ENCODE measurements at places on chromosomes 4 and X.

- no peak for DNase-seq
Measured at GRCh38 chr4:53981567-53981966, 82.8 kb downstream of the CHIC2 start.

DNA sequence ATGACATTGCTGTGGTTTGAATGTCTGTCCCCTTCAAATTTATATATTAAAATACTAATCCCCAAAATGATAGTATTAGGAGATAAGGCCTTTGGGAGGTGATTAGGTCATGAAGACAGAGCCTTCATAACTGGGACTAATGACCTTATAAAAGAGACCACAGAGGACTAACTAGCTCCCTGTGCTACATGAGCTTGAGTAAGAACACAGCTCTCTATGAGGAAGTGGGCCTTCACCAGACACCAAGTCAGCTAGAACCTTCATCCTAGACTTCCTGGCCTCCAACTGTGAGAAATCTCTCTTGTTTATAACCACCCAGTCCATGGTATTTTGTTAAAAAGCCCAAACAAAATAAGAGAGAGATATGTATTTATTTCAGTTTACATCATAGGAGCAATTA lies 242.2 kb upstream of the CTSO start:
- no peak for DNase-seq

- DNase-seq, result no peak
Measured at GRCh38 chr4:18404642-18405041, 383.1 kb upstream of the LCORL start.

DNA sequence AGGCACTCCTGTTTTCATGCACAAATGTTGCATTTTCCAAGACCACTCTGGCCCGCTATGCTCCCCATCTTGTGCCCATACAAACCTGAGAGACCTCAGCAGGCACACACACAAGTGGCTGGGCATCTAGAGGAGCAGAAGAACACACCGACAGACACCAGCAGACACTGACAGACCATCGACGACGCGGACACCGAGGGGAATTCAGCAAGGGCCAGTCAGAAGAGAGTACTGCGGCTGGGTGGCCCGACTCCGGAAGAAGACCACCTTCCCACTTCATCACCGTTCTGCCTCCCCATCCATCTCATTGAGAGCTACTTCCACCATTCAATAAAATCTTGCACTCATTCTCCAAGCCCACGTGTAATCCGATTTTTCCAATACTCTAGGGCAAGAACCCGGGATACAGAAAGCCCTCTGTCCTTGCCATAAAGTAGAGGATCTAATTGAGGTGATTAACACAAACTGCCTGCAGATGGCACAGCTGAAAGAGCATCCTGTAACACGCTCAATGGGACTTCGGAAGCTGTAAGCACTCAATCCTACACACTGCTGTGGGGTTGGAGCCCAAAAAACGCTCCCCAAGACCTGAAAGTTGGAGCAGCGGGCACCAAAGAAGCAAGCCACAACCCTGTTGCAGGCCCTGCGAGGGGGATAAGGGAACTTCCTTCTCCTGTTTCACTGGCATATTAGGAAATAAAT lies 780.9 kb downstream of the ARAP2 start:
- DNase-seq, result no peak

GRCh38 chr4:108383157-108383556 lies 214.4 kb upstream of the LEF1 start:
- no peak for DNase-seq

DNA sequence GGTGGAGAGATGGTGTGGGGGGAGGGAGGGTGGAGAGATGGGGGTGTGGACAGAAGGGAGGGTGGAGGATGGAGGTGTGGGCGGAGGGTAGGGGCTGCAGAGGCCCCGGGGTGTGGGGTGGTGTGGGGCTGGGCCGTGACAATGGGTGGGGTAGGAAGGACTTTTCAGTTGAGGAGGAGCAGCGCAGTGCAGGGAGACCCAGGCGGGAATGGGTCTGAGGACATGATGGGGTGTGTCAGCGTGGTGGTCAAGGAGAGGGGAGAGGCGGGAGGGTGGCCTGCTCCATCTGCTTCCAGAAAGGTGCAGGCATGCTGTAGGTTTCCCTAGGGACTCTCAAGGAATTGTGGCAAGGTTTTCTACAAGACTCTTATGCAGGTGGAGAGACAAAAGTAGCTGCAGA lies 48.9 kb downstream of the RGS12 start:
- no peak for DNase-seq

DNA sequence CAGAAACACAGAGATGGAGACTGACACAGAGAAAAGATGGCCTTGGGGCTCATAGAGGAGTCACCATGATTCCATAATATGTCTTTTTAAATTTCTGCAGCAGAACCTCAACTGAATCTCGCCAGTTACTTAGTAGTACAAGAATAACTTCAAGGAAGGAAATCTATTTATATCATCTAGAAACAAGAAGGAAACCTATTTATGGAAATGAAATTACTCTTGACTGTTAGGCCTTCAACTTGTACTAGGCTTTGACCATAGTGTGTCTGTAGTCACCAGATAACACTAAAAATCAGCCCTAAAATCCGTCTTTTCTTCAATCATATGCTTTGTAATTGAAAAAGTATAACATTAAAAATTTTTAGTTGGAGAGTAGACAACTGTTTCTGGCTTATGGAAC lies 740.4 kb downstream of the TRIML1 start:
- no peak for DNase-seq

DNA sequence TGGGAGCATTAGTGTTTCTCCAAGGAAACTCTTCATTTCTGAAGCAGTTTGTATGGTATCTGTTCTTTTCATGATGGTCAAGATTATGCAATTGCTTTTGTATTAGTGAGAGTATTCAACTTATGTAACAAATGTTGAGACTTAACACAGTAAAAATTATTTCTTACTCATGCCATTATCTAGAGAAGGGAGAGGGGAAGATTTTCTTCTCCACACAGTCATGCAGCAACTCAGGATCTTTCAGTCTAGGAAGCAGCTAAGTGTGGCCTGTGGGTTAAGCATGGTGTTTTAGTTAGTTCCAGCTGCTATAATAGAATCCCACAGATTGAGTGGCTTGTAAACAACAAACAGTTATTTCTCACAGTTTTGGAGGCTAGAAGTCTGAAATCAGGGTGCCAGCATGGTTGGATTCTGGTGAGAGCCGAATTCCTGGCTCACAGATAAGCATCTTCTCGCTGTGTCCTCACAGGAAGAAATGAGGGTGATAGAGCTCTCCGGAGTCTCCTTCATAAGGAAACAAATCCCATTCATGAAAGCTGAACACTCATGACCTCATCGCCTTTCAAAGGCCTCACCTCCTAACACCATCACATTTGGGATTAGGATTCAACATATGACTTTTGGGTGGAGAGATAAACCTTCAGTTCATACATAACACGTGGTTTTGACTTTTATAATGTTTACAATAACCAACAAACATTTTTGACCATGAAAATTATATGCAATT lies 101.2 kb downstream of the FRMPD4 start:
- no peak for DNase-seq

- DNase-seq, result no peak
Measured at GRCh38 chr4:126986005-126986404, 646.8 kb upstream of the INTU start.

DNA sequence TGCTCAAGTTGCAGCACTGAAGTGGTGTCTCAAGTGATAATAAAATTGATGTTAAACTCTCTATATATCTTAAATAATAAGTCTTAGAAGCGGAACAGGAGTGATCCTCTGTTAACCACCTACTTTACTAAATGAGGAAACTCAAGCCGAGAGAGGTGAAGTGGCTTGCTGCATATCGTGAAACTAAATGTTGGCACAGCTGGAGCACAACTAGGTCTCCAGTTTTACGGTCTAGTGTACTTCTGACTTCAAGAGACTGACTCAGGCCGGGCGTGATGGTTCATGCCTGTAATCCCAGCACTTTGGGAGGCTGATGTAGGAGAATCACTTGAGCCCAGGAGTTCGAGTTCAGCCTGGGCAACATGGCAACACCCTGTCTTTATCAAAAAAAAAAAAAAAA lies 35.5 kb upstream of the PLS3 start:
- no peak for DNase-seq

GRCh38 chr4:41122309-41122708 lies 92.0 kb downstream of the APBB2 start:
- DNase-seq, result no peak

DNA sequence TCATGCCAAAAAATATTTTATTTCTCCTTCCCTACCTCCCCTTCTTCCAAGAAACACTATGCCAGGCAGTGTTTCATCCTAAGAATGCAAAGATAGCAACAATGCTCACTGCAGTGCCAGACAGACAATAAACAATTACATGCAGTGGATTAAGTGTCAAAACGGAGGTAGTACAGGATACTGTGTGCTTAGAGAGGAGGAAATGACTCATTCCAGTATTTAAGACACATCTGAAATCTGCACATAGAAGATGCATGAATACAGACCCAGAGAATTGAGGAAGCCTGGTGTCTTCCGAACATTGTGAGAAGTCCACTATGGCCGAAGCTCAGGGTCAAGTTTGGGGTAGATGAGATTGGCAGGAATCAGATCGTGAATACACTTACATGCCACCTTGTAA lies 326.4 kb downstream of the PPP3CA start:
- peak; percentile 29 for DNase-seq

- peak; percentile 31 for DNase-seq
Measured at GRCh38 chrX:127112726-127113125, 293.2 kb downstream of the PRR32 start.

DNA sequence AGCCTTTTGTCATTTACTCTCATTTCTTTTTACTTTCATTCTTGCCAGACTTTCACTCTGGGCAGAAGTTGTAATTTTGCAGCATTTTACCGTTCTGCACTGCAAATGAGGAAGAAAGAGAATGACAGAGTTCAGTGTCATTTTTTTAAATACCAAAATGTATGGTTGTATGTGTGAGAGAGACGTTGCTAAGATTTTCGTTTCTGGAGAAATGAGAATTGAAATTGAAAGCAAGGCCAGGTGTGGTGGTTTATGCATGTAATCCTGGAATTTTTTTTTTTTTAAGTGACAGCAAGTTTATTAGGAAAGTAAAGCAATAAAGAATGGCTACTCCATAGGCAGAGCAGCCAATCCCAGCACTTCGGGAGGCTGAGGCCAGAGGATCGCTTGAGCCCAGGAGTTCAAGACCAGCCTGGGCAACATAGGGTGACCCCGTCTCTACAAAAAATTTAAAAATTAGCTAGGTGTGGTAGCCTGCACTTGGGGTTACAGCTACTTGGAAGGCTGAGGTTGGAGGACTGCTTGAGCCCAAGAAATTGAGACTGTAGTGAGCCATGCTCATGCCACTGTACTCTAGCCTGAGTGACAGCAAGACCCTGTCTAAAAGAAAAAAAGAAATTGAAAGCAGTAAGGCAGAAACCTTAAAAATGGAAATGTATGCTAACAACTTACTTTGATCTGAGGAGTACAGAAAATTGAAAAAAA lies 12.9 kb downstream of the DCK start:
- DNase-seq, result no peak

- DNase-seq, result no peak
Measured at GRCh38 chrX:132031867-132032266, 8.8 kb downstream of the STK26 start.

GRCh38 chrX:30874851-30875250 lies 14.2 kb downstream of the TAB3 start:
- no peak for DNase-seq

DNA sequence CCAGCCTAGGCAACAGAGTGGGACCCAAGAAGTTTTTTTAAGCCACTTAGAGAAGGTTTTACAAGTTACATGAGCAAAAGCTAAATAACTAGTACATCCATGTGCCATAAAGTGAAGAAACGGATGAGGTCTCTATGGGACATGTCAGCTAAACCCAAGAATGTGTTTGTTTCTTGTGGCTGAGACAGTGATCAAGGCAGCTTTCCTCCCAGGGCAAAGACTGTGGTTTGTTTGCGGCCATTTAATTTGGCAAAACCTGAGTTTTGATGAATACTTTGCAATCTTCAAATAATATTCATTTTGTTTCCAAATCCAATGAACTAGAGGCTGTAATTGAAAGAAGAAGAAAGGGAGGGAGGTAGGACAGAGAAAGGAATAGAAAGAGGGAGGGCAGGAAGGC lies 44.9 kb upstream of the SLC2A9 start:
- no peak for DNase-seq

GRCh38 chr4:5460106-5460801 lies 248.1 kb downstream of the EVC2 start:
- DNase-seq, result no peak

- no peak for DNase-seq
Measured at GRCh38 chr4:147674073-147674472, 9.9 kb downstream of the PRMT9 start.

DNA sequence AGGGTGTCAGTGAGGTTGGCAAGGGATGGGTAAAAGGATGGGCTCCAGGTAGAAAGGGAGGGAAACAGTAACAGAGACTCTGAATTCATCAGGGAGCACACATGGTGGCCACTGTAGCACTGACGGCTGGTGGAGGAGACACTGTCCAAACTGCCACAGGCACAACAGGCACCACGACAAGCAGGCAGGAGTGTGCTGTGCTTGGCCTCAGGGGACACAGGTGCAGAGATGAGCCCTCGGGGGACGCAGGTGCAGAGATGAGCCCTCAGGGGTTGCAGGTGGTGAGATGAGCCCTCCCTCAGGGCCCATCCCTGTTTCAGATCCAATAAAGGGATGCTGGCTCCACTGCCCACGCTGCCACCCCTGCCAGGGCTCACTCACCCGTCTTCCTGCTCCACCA lies 7.6 kb downstream of the PDE6B start:
- DNase-seq, result no peak

GRCh38 chr4:156942991-156943390 lies 28.6 kb downstream of the PDGFC start:
- no peak for DNase-seq

GRCh38 chrX:9342561-9343051 lies 122.3 kb upstream of the TBL1X start:
- no peak for DNase-seq

DNA sequence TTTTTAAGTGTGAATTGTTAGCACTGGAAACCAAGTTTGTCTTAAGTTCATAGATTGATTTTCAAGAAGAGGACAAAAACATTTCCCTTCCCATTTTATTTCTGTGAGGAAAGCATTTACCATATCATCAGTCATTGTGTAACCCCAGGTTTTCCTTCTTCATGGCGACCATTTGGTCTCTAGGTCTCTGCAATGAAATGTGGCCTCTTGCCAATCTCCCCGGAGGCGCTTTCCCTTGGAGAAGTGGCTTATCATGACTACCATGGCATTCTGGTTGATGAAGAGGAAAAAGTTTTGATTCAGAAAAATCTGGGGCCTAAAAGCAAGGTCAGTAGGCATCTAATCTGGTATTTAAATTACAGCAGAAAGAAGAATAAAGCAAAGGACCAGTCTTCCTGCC lies 54.4 kb downstream of the ADD1 start:
- no peak for DNase-seq
